Left ventricle myocardium inferior (tissue), 1 donor: ENCODE measurements at places on chromosomes 12 and 14.

- DNase-seq, result no peak
These were observed 508 bp upstream of the KCNH5 start for GRCh38 chr14:63045612-63046320.

DNA sequence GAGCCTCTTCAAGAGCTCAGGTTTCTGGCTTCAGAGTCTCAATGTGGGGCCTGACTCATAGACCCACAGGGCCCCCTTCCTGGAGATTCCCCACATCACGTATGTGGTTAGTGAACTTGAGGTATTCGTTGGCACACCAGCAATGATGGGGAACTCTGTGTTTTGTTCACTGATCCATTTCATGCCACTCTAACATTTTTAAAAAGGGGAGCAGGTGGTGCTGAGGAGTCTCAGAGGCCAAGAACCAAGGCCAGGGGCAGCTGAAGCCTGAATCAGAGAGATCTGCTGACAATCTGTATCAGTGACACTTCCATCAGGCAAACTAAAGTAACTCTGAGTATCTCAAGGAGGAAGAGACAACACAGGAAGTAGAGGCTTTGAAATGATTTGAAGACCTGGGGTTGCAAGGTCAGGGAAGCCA lies 323.4 kb downstream of the VRK1 start:
- no peak for DNase-seq

DNA sequence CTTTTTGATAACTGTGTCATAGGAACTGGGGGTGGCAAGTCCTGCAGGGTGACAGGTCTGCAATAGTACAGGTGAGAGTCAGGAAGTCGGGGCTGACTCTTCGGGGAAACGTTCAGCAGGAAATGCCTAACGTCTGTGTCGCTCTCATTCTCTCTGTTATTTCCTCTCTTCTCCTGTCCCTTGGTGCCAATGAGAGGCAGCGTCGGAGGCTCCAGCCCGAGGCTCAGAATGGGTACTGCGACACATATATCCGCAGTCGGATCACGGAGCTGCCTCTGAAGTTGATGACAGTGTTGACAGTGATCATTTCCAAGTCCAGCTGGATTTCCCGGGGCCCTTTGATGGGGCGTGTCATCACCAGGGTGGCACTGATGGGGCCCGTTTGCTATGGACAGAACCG lies 2.7 kb upstream of the TC2N start:
- DNase-seq, result no peak

- no peak for DNase-seq
These were observed 123.0 kb downstream of the SLC38A1 start for GRCh38 chr12:46145881-46146280.

- no peak for DNase-seq
These were observed 175.7 kb upstream of the VASH1 start for GRCh38 chr14:76585616-76586015.

DNA sequence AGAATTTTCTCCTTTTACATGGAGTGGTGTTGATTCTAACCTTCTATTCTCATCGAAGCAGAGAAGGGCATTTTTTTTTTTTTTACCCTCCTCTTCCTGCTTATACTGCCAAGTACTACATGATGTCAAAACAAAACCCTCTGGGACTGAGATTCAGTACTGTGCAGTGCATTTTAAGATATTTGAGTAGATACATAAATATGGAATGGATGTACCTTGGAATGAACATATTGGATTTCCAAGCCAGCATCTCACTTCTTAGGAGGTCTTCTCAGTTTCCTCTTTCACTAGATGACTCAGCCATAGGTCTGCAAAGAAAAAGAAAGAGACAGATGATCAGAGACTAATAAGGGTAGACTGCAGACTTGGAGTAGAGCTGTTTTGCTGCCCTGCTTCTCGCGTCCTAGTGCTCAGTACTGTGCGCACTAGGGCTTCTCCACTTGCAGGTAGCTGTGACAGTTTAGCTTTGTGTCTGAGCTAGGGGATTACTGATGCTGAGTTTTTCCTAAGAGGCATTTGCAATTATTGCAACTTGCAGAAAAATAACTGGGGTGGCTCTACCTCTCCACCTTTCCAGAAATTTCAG lies 20.4 kb downstream of the TPH2 start:
- DNase-seq, result no peak

DNA sequence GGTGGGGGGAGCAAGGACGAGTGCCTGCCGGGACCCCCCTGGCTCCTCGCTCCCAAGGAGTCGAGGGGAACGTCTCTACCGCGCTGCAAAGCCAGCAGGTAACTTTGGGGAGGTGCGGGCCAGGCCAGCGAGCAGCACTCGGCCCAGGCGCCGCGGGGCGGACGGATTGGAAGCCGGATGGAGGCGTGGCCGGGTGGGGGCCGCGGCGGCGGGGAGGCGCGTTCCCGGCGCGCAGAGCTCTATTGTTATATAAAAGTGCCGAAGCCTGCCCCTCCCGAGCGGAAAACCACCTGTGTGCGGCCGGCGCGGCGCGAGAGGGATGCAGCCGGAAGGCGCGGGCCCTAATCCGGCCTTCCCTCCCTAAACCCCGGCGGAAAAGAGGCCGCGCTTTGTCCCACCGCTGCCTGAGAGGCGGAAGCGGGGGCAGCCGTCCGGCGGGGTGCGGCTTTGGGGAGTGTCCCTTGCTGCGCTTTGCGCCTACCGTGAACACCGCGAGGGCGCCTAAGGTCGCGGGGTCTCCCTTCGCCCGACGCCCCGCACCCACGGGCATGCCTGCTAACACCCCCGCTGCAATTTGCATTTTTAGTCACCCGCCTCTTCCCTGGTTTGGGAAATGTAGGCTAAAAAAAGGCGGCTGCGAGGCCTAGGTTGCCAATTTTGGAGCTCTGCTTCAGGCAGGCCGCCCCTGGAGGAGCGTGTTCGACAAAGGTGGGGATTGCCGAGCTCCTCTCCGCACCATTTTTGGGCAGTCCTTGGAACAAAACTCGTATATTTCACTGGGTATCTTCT lies 1.7 kb upstream of the DUSP6 start:
- DNase-seq, result peak; percentile 87

GRCh38 chr12:4217091-4217490 lies 56.5 kb upstream of the CCND2 start:
- DNase-seq, result no peak

- no peak for DNase-seq
These were observed 25.8 kb upstream of the MSI1 start for GRCh38 chr12:120394483-120395367.

DNA sequence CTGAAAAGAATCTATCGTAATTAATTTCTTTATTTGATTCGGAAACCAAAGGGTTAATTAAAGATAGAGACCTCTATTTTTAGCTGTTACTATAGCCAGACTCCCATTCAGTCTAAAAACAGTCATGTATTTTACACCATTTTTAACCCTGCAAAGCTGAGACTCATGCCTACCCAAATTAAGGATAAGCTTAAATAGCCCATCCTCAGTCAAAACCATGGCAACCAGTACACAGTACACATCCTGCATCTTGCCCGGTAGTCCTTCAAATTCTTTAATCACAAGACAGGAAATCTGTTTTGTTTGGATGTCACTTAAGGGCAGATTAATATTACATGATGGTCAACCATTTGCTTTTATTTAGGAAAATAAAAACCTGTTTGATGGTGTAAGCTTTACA lies 25.5 kb upstream of the KCNK10 start:
- no peak for DNase-seq

DNA sequence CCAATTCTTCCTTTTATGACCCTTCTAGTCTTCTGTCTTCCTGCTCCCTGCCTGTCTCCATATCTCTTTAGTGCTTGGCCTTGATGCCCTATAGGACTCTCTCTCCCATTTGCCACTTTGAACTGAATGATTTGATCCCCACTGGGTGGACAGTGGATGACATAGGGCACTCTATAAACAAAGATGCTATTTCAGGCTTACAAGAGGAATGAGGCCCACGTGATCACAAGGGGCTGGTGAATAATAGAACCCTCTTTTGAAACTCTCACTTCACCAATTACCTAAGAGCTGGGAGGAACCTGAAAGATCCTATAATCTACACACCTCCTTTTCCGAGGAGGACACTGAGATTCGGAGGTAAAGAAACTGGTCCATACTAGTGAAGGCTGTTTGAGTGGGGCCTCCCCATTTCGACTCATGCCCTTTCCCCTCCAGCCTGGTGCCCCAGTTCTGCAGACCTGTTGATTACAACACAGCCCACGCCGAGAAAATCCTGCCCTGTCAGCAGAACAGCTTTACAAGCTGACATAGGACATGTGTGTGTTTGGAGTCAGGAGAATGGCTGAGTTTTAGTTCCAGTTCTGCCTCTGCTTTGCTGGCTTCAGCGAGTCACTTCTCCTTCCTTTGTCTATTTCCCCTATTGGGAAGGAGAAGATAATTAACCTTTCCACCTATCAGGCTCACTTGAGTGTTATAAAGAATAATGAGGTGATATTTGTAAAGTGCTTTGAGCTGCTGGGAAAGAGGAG lies 400.3 kb downstream of the ZFP36L1 start:
- peak; percentile 56 for DNase-seq

DNA sequence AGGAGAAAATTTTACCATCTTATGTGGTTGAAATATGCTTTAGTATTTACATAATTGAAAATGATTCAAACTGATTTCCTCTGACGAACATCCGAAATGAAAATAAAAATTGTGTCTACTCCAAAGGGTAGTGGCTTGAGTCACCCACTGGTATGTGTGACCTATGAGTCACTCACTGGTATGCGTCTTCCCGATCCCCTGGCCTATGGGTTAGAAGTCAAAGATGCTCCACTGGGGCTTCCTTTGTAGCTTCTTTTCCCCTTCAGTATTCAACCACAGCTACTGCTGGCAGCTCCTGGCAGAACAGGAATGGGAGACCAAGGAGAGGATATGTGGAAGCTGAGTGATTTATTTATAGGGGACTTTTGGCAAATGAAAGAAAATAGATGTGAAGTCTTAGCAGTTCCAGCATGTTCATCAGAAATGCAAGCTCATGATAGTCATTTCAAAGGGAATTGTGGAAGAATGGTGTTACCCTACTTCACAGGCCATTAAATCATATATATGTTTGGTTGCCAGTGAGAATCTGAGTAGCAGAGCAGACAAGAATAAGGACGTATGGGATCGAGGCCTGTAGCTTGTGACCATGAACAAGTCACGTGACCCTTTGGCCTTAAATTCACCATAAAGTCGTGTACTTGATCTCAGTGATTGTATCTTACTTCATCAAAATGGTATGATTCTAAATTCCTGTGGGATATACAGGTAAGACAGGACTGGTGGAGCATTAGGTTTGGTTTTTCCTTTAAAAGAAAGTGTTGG lies 108.3 kb downstream of the CRADD start:
- no peak for DNase-seq

- DNase-seq, result no peak
These were observed 44.9 kb downstream of the ATP2B1 start for GRCh38 chr12:89663577-89664357.

- no peak for DNase-seq
These were observed 2.1 kb upstream of the PLEK2 start for GRCh38 chr14:67413806-67414769.

GRCh38 chr12:5873281-5873919 lies 71.7 kb downstream of the ANO2 start:
- DNase-seq, result no peak

DNA sequence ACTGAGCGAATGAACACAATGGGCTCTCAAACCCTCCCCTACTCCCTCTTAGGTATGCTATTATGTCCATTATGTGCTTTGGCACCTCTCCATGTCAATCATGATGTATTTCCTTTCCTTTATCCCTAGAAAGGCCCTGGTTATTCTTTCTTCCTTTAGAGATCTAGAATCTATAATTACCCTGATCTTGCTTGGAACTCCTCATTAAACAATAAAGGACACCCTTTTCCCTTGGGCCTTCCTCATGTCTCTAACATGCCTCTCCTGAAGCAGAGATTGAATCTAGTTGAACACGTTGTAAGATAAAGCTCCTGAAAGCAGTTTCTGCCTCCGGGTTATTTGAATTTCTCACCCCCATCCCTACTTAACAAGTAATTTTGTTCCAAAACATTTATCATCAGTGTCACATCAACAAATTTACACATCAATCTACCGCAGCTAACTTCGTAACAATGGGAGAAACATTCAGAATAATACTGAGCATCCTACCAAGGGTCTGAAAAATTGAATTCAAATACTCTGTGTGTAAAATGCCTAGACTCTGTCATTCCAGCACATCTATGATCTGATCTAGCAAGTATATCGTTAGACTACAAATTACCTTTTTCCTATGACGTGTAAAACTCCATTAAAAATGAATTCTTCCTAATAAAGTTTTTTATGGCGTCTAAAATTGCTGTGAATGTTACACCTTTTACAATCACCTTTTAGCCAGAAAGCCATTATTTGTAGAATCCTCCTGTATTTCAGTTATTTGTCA lies 5.4 kb downstream of the USP44 start:
- DNase-seq, result no peak

DNA sequence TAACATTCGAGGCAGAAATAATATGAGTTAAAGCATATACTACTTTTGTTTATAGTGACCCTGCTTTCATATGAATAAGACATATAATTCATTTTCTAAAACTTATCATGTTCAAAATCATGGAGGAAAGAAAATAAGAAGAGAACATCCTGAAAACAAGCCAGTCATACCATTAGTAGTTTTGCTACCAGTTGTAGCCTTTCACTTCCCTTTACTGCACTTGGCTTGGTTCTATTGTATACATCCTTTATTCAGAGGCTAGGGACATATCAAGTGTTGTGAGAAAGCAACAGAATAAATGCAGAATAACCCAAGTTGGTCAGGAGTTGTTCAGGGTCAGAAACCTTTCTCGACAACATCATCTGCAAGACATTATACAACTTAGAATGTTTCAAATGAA lies 598.7 kb downstream of the SOX5 start:
- DNase-seq, result no peak

DNA sequence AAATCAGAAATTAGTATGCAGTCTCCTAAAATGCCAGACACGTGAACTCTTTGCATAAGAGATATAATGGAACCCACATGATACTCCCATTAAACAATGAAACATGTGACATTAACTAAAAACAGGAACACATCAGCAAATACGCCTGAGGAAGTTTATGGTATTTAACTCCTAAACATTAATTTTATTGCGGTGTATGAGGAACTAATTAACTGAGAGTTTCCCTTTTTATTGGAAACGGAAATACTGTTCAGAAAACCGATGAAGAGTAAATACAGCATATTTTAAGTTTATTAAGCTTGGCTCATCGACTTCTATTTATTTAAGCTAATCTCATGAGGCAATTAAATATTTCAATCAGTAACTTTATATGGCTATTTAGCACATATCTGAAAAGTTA lies 290.3 kb downstream of the SOX5 start:
- DNase-seq, result no peak

GRCh38 chr14:91388551-91388975 lies 29.1 kb downstream of the CCDC88C start:
- DNase-seq, result no peak
